NCI-H1092 (cell line): ENCODE measurements at places on chromosomes 5 and 9.

DNA sequence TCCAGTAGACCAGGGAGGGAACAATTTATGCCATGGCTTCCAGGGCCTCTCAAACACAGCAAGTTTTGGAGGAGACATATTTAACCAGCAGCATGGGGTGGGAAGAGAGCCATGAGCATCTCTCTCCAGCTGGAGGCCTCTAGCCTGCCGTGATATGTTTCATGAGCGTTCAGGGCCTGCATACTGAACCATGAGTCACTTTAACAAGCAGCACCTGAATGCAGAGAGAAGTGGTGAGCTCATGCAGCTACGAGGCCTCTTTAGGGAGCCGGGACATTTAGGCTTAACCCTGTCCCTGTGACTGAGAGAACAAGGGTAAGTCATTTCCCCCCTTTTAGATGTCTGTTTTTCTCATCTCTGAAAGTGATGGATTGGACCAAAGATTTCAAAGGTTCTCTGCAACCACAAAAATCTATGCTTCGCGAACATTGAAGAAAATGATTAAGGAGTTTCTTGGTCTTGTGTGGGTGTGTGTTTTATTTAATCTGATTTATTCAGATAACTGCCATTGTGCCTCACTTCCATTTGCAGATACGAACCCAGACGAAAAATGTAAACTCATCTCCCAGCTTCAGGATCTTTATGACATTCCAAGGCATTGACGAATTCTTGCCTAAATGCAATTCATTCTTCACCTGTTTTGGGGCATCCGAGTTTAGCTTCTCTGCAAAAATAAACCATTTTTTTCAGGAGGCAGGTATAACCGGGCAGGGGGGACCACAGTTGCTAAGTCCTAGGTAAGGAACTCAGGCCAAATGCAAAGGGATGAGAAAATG, 157.0 kb downstream of the GABBR2 start:
- no peak for DNase-seq

DNA sequence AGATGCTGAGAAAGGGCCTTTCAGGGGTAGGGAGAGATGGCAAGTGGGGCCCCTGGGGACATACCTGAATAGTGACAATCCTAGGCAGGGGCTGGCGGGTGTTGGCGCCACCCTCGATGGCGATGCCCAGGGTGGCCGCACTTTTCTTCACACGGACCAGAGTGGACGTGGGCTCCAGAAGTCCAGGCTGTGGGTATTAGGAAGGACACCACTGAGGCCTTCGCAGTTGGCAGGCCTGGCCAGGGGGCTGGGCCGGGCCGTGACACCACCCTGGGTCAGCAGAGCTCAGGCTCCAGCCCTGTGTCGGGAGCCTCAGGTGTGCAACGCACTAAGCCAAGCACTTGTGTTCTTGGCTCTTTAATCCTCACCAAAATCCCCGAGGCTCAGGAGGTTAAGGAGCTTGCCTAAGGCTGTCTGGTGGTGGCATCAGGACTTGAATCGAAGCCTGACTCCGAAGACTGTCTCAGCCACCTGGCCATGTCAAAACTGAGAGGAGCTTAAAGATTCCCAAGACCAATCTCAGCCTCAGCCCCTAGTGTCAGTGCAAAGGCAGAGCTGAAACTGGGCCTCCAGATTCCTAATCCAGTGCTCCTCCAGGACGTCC, 15.5 kb upstream of the AKNA start:
- no peak for DNase-seq

- DNase-seq: no peak
Observed at GRCh38 chr9:76560481-76560922, 101.5 kb downstream of the GCNT1 start.

- DNase-seq: no peak
Observed at GRCh38 chr5:118723021-118723338, 265.4 kb downstream of the DTWD2 start.

DNA sequence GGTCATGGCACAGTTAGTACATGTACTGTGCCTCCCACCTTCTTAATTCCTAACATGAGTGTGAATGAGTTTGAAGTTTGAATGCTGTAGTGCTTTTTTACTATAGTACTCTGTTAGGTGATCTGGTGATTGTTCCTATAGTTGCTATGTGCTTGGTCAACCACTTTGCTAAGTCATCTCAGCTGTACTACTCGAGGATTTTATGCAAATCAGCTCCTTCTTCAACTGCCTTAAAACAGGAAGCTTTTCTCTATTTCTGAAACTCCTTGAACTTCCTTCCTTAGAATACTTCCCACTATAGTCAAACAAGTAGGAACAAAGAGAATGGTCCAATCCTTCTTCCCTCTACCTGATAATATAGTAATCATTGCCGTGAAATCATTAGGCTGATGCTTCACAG, 219.6 kb downstream of the CTNND2 start:
- no peak for DNase-seq

GRCh38 chr5:80238097-80238496, 17.8 kb downstream of the SERINC5 start:
- DNase-seq: no peak
